Metanephros (tissue), 2 donors: ENCODE measurements at places on chromosomes 12 and 14. TPM values are rescaled to one million over a fixed set of nuclear protein-coding genes. Genes with fewer than 3 reads are reported as not detected.

SLC38A4 gene
- total RNA-seq: 8.8 TPM

CCDC197 gene
- 0.23 TPM for total RNA-seq

TMTC1 gene
- total RNA-seq: 52.1 TPM

KRT2 gene
- not detected for total RNA-seq

CACNA1C gene
- 16.4 TPM for total RNA-seq

LHX5 gene
- not detected for total RNA-seq

TESPA1 gene
- total RNA-seq: 0.64 TPM
